CD4-positive, alpha-beta memory T cell (primary cell): ENCODE measurements at places on chromosomes 1 and 21. TPM values are rescaled to one million over a fixed set of nuclear protein-coding genes. Genes with fewer than 3 reads are reported as not detected.

Gene SYT2
- total RNA-seq: not detected

Gene KRTAP10-8
- total RNA-seq: not detected

Gene RGS4
- not detected for total RNA-seq

Gene CNR2
- total RNA-seq: not detected

Gene ADAM30
- total RNA-seq: not detected

GRCh38 chr1:172071746-172072145, 230.4 kb downstream of the DNM3 start:
- H3K4me3 ChIP-seq: no peak overlapping the region
- no peak for DNase-seq
- H3K4me1 ChIP-seq: no peaks in the 10 kb centered on the region
- no peaks in the 10 kb centered on the region for H3K36me3 ChIP-seq
- no peaks in the 10 kb centered on the region for H3K27me3 ChIP-seq

DNA sequence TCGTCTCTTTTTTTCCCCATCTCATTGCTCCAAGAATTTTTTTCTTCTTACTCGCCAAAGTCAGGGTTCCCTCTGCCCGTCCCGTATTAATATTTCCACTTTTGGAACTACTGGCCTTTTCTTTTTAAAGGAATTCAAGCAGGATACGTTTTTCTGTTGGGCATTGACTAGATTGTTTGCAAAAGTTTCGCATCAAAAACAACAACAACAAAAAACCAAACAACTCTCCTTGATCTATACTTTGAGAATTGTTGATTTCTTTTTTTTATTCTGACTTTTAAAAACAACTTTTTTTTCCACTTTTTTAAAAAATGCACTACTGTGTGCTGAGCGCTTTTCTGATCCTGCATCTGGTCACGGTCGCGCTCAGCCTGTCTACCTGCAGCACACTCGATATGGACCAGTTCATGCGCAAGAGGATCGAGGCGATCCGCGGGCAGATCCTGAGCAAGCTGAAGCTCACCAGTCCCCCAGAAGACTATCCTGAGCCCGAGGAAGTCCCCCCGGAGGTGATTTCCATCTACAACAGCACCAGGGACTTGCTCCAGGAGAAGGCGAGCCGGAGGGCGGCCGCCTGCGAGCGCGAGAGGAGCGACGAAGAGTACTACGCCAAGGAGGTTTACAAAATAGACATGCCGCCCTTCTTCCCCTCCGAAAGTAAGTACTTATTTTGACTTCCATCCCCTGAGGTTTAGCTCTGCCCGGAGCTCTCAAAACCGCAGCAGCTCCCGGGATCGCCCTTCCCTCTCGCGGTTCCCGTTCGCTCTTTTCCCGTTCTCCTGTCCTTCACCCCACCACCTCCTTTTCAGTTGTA, 1.5 kb downstream of the TGFB2 start:
- no peak overlapping the region for H3K27ac ChIP-seq
- peak overlapping the region; percentile 40 for H3K4me3 ChIP-seq

GRCh38 chr21:33266789-33267135, 595 bp downstream of the IL10RB start:
- DNase-seq: peak; percentile 40
- H3K27ac ChIP-seq: peak overlapping the region; percentile 80
- peak overlapping the region; percentile 34 for H3K4me3 ChIP-seq
- H3K4me1 ChIP-seq: peaks cover 55% of the 10 kb centered on the region
- H3K27me3 ChIP-seq: no peaks in the 10 kb centered on the region

- H3K36me3 ChIP-seq: no peaks in the 10 kb centered on the region
- peak overlapping the region; percentile 34 for H3K27ac ChIP-seq
- no peaks in the 10 kb centered on the region for H3K27me3 ChIP-seq
- peak overlapping the region; percentile 29 for H3K4me3 ChIP-seq
- DNase-seq: peak; percentile 67
These were observed 331.6 kb downstream of the SRGAP2C start for GRCh38 chr1:121516234-121516967.

DNA sequence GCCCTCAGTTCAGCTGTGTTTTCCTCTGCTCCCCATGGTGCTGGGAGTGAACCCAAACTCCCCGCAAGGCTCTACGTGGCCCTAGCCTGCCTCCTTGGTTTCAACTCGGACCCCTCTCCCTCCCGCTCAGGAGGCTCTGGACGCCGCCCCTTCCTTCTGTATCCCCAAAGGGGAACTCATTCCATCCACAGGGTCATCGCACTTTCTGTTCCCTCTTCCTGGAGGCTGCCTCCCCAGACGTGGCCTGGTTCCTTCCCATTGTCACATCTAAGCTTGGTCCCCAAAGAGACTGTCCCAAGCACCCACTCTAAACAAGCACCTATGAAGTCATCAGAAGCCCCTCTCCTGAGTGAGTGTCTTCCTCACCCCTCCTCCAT, 10.9 kb downstream of the KCNAB2 start:
- no peak overlapping the region for H3K27ac ChIP-seq
- no peaks in the 10 kb centered on the region for H3K27me3 ChIP-seq
- DNase-seq: no peak
- no peak overlapping the region for H3K4me3 ChIP-seq
- H3K36me3 ChIP-seq: peaks cover 18% of the 10 kb centered on the region

- H3K27me3 ChIP-seq: no peaks in the 10 kb centered on the region
- H3K4me3 ChIP-seq: no peak overlapping the region
- no peaks in the 10 kb centered on the region for H3K4me1 ChIP-seq
- DNase-seq: no peak
These were observed 21.9 kb downstream of the FMO2 start for GRCh38 chr1:171206978-171207355.

DNA sequence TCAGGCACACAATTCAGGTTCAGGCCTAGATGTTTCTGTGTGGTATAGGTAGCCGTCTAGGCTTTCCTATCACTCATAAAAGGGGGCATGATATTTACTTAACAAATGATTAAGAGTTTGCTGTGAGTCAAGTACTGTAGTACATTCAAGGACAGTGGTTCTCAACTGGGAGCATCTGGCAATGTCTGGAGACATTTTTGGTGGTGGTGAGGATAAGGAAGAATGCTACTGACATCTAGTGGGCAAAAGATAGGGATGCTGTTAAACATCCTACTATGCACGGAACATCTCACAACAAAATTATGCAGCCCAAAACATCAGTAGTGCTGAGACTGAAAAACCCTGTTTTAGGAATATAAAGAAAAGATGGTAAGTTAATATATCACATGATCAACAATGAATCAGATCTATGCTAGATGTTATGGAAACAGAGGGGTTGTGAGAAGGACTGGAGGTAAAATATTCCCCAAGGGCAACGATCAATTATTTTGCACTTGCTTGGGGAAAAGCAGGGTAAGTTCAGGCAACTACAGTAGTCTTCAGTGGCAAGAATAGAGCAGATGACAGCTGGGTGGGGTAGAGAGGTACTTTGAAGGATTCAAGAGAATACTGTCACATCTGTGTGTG, 4.9 kb downstream of the DNTTIP2 start:
- peaks cover 76% of the 10 kb centered on the region for H3K36me3 ChIP-seq
- peak; percentile 39 for DNase-seq
- H3K4me1 ChIP-seq: peaks cover 30% of the 10 kb centered on the region
- no peaks in the 10 kb centered on the region for H3K27me3 ChIP-seq

- H3K36me3 ChIP-seq: no peaks in the 10 kb centered on the region
- no peak for DNase-seq
- H3K4me1 ChIP-seq: peaks cover 11% of the 10 kb centered on the region
These were observed 4.1 kb upstream of the MTOR start for GRCh38 chr1:11266268-11267074.

DNA sequence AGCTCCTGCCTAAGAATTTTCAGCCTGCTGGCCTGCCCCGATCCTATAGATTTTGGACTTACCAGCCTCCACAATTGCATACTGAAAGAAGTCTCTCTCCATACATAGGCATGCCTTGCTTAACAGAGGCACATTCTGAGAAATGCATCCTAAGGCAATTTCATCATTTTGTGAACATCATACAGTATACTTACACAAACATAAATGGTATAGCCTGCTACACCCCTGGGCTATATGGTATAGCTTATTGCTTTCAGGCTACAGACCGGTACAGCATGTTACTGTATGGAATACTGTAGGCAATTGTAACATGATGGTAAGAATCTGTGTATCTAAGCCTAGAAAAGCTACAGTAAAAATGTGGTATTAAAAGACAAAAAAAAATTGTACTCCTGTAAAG, 174.7 kb downstream of the NRIP1 start:
- H3K27me3 ChIP-seq: no peaks in the 10 kb centered on the region
- no peak overlapping the region for H3K4me3 ChIP-seq
- H3K27ac ChIP-seq: no peak overlapping the region
- DNase-seq: no peak
- no peaks in the 10 kb centered on the region for H3K4me1 ChIP-seq
